NCI-H446 (cell line): ENCODE measurements at places on chromosomes 5 and 9.

GRCh38 chr9:106333481-106333880 is 529.5 kb upstream of the ZNF462 start:
- DNase-seq: no peak

GRCh38 chr5:102554082-102554481 is 55.3 kb upstream of the SLCO6A1 start:
- DNase-seq: peak; percentile 49

- no peak for DNase-seq
Observed at GRCh38 chr9:71105192-71105591, 16.2 kb downstream of the TRPM3 start.

GRCh38 chr5:124847907-124848306 is 101.5 kb upstream of the ZNF608 start:
- no peak for DNase-seq

DNA sequence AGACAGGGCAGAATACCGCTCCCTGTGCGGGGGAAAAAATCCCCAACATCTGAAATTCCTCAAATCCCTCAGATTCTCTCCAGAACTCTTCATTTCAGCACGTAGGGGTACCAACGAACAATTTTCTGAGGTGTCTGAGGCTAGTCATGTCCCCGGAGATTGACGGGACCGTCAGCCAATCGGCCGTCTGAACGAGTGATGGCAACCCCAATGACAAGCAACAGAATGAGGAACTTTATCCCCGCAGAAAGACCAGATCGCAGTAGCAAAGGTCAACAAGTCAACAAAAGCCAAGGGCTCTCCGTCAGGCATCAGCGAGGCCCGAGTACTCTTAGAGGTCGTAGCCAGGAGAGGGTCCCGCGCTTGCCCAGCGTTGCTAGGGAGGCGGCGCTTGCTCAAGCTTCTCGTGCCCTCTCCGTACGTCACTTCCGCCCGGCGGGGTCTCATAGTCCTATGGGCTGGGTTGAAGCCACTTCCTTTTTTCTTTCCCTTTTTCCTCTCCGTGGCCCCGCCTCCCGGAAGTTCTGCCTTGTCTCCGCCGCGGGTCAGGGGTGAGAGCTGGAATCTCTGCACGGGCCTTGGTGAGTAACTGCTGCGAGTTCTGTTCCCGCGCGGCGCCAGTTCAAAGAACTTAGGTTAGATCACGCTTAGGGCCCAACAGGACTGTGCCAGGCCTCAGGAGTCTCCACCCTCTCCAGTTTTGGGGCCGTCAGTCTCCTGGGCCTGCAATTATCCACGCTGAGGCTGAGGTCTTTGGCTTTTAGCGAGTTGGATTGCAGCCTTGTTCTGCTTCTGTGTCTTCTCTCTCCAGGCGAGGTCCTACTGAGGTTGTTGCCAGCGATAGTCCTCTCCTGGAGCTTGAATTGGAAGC is at the start of gene RNF20:
RNF20 (plus strand) TSS at position 520 of the 871 bp plus-strand sequence. CDS start 1,571 bp downstream, outside the sequence.
- peak; percentile 95 for DNase-seq

GRCh38 chr9:99712214-99712613 is 109.5 kb upstream of the NR4A3 start:
- DNase-seq: no peak

GRCh38 chr5:106397700-106398099 is 1273.0 kb downstream of the EFNA5 start:
- no peak for DNase-seq

- DNase-seq: no peak
Observed at GRCh38 chr9:1759009-1759408, 256.1 kb upstream of the SMARCA2 start.

- no peak for DNase-seq
Observed at GRCh38 chr5:156531199-156531598, 204.2 kb downstream of the SGCD start.
